ENCODE measurements at places on chromosomes 11 and 22.

- DNase-seq: no peak
Measured at GRCh38 chr22:29031227-29032011, 30.2 kb downstream of the C22orf31 start.

GRCh38 chr11:111456086-111456858, 55.9 kb downstream of the BTG4 start:
- DNase-seq: no peak

- no peak for DNase-seq
Measured at GRCh38 chr11:41382927-41383326, 76.5 kb downstream of the LRRC4C start.

DNA sequence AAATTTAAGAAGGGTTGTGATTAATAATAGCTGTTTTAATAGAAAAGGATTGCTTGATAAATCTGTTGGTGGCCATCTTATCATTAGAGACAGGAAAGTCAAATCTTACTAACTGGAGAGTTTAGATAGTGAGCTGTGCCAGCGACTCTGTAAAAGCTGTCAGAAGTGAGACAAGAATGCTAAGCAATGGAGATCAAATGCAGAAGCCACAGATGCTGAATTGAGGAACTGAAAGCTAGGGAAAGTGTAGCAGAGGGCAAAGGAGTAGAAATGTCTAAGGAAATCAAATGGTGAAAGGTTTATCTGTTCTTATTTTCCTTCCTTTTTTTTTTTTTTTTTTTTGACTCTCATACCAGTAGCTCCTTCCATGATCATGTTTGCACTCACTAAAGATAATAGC, 13.7 kb downstream of the MS4A13 start:
- DNase-seq: no peak

GRCh38 chr11:14075118-14076078, 112.9 kb downstream of the SPON1 start:
- peak; percentile 78 for DNase-seq

DNA sequence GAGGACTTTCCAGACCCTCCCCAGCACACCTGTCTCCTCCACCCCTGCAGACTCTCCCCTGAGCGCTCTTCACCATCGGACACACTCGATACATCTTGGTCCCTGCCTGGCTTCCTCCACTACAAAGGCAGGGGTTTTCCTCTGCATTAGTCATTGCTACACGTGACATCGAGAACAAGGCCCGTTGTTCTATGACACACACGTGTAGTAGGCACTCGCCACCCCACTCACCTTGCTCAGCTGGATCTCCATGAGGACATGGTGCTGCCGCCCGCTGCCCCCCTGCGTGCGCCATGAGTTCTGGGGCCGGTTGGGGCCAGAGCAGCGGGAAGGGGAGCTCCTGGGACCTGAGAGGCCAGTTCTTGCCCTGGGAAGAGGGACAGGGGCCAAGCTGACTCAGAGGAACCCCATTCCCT, 16.7 kb downstream of the ATG2A start:
- peak; percentile 54 for DNase-seq

DNA sequence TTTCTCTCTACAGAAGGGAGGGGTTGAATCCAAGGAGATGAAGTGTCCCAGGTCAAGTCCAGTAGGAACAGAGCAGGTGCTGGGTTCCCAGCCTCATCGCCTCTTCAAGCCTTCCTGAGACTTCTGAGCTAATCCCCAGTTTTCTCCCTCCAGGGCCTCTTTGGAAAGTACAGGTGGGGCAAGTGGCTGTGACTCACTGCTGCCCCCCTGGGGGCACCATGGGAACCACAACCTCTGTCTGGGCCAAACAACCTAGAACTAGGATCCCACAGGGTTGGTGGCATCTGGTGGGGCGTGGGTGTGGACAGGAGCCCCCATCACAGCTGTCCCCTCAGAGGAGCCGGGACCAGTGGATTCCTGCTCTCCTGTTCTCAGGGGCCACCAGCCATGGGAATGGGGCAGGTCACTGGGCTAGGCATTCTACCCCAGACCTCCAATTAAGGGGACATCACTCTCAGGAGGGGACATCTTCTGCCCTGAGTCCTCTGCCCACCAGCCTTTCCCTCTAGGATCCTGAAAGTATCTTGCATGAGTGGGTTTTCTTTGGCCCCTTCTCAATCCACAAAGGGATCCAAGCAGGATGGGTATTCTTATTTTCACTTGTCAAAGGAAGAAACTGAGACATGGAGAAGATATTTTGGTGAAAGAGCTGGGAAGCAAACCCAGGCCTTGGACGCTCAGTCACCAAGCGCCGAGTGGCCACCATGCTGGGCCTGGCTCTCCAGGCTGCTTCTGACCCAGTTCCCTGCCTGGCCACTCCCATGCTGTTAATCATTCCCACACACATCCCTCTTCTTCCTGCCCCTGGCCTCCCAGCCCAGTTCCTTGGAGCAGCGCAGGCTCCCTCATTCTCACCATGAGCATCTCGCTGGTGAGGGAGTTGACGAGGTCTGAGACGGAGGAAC, 23.8 kb downstream of the LRRC10B start:
- DNase-seq: peak; percentile 49

GRCh38 chr22:16949561-16949960, 58.5 kb downstream of the GAB4 start:
- DNase-seq: peak; percentile 13

- no peak for DNase-seq
Measured at GRCh38 chr22:36798674-36799066, 18.2 kb downstream of the PVALB start.

GRCh38 chr11:22920939-22921565, 60.8 kb upstream of the CCDC179 start:
- no peak for DNase-seq

DNA sequence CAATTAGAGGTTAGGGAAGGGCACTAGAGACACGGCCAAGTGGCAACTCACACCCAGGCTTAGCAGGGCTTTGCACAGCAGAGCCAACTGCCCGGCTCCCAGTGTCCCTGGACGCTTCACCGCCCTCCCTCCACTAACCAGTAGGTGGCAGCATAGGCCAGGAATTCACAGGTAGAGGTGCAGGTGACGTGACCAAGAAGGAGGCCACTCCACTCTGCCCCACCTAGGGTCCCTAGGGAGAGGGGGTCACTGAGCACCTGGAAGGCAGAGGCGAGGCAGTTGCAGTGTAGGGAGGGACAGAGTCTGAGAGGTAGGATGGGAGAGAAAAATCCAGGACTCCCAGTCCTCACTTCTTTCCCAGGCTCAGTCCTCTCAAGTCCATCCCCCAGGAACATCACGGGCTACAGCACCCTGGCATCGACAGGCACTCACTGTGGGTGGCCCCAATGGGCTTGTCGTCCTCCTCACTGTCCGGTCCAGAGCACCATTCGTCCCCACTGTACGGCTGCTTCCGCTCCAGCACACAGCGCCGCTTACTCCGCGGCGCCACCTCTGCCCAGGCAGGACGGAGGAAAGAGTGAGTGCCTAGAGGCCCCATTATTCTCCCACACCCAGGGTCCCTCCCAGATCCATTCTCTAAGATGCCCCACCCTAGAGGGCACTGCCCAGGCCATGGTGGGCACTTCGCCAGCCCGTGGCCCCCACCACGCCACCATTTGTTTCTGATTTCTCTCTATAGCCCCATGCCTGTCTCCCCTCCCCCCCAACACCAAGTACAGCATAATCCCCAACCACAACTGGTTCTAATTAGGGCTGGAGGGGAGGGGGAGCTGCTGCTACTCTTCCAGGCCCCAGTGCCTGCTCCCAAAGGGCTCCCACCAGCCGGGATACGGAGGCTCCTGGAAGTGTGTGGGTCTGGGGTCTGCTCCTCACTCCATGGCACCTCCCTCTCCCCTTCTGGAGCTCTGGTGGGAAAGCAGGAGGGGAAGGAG, 18.4 kb downstream of the BCL9L start:
- peak; percentile 90 for DNase-seq

- DNase-seq: no peak
Measured at GRCh38 chr11:97454988-97455387, 1065.2 kb downstream of the JRKL start.

GRCh38 chr11:23364076-23364475, 503.8 kb upstream of the CCDC179 start:
- no peak for DNase-seq

DNA sequence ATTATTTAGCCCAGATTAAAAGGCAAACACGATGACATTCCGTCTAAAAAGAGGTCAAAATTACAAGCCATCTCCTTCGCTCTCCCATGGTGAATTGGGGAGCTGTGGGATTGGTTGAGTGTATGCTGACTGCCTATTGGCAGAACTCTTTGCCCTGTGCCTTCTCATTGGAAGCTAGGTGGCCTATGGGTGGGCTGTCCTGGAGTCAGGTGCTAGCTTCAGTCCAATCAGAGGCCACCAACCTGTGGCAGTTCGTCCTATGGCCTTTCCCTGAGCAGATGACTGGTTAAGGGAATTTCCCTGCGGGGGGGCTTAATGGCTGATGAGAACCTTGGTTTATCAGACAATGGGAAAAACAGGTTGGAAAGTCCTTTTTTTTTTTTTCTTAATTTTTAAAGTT, 3.2 kb upstream of the MTMR3 start:
- peak; percentile 23 for DNase-seq

- no peak for DNase-seq
Measured at GRCh38 chr22:41517172-41518047, 26.9 kb downstream of the POLR3H start.

DNA sequence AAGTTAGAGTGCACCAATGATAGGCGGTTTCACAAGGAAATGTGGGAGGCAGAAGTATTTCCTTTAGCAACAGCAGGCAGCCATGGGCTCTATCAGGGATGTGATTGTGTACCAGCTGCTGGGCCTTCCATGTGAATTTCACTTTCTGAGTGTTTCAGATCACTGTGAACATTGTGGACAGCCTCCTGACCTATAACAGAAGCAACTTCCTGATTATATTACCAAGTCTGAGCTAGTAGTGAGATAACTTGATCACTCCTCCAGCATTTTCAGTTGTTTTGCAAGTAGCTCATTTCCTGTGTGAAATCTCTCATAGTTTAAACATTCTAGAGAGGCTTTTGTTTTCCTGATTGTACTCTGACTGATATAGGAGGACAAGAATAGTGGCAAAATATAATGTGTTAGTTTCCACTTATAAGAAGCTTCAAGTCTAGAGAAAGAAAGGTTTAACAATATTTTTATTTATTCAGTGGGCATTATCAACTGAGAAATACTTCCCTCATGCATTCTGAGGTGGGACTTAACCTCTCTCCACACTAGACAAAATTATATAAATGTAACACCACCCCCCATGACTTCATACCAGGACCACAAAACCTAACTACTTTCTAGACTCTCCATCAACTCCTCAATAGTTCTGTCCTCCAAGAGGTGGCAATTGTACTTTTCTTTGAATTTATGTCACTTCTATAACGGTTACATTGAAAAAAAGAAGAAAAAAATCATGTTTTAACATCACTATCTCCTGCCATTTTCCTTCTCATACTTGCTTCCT, 184.2 kb upstream of the LUZP2 start:
- DNase-seq: no peak

GRCh38 chr11:57111619-57112018, 70.1 kb upstream of the LRRC55 start:
- no peak for DNase-seq

DNA sequence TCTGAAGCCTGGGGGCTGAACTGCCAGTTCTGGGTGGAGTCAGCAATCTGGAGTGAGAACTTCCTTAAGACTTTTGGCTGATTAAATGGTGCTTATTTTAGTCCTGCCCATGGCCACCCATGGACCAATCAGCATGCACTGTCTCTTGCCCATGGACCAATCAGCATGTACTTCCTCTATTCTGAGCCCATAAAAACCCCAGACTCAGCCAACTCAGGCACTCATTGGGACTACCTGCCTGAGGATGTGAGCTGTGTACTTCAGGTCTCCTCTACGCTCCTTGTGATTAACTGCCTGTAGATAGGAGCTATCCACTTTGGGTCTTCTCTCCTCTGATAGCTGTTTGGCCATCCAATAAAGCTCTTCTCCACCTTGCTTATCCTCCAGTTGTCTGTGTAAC, 342.3 kb upstream of the CCDC179 start:
- no peak for DNase-seq

GRCh38 chr11:86062719-86063118, 6.2 kb downstream of the PICALM start:
- DNase-seq: no peak

DNA sequence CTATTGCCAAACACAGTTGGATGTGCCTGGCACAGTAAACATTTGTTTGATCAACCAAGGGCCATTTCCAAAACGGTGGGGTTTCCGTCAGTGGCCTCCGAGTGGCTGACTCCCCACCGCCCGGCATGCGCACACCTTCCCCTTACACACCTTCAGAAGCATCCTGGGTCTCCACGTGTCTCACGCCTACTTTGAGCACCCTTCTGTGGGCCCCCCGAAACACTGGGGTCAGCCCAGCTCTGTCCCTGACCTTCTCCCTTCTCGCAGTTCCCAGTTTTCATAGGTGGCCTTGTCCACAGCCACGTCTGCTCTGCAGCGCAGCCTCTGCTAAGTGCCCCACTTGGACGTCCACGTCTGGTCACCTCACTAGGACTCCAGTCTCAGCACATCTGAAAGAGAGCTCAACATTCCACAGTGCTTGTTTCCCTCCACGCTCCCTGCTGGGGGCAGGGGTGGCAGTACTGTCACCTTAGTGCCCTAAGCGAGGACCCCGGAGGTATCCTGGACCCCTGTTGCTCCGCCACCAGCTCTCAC, 13.2 kb upstream of the SHANK2 start:
- DNase-seq: no peak

DNA sequence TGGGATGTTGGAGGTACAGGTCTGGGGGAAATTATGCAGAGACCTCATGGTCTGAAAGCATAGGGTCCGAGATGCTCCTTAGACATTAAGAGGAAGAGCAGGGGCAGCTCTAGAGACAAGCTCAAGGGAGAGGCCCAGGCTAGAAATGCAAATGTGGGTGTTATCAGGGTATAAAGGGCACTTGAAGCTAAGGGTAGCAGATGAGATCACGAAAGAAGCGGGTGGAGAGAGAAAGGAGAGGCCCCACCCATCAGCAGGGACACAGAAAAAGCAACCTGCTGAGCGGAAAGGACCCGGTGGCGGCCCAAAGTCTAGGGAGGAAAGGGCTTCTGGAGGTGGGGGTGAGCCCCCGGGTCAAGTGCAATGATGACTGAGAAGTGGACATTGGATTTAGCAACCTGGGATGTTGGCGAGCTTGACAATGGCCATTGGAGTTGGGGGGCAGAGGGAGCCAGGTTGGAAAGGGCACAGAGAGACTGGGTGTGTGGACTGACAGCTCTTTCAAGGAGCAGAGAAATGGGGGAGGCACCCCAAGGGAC, 8.9 kb downstream of the TMPRSS6 start:
- no peak for DNase-seq

Measured in stimulated activated naive CD8-positive, alpha-beta T cell treated with anti-CD3 and anti-CD28 coated beads, Interleukin-15, amount 100 ng/mL, for 72 hours (primary cell).